ENCODE measurements at places on chromosomes 7 and 10.

DNA sequence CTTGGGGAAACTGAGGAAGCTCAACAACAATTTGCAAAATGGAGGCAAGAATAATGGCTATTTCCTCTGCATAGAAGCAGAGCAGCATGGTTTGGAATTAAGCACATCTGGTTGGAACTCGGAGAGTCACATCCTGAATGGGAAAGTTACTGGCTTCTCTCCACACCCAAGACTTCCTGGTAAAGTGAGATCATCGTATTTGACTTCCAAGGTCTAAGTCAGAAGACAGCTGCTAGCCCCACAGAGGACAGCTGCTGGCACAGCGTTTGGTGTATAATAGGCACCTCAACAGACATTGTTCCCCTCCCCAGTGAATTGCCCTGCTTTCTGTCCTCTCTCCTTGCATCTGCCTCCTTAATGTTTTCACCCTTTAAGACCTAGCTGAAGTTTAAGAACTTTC, 37.0 kb upstream of the NRF1 start:
- DNase-seq: no peak

DNA sequence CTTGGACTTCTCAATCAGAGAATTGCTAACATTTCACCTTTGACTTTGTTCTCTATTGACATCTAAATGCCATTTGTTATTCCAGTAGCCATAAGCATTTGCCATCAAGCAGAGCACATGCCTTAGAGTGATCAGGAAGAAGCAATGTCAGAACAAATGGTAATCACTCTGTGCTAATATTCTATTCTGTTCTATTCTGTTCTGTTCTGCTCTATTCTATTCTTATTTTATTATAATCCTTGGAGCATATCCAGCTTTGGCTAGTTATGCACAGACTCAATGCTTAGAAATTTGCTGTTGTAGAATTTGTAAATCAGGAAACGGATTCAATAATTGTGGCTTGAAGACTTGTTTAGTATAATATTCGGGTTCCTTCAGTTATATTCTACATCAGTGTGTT, 175.4 kb downstream of the EXOC4 start:
- DNase-seq: no peak

GRCh38 chr10:50362547-50363125, 111.3 kb upstream of the ASAH2 start:
- DNase-seq: peak; percentile 34

DNA sequence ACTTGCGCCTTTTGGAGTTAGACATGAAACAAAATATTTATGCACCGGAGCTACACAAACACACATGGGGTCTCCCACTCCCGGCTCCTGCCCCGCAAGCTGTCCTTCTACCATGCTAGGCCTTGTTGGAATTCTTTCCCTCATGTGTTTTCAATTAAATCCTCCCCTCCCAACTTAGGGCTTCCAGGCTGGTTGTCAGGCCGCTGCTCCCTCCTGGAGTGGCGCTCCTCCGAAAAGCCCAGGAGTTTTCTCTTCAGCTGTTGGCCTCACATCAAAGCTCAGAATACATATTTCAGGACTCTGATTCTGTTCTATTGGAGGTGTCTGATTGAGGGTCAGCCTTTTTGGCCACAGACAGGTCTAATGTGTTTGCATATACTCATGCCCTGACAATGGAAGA, 113.3 kb downstream of the FANK1 start:
- no peak for DNase-seq

GRCh38 chr7:81811956-81812865, 42.4 kb upstream of the HGF start:
- no peak for DNase-seq

- no peak for DNase-seq
These were observed 213.2 kb upstream of the MDFIC start for GRCh38 chr7:114708646-114709045.

DNA sequence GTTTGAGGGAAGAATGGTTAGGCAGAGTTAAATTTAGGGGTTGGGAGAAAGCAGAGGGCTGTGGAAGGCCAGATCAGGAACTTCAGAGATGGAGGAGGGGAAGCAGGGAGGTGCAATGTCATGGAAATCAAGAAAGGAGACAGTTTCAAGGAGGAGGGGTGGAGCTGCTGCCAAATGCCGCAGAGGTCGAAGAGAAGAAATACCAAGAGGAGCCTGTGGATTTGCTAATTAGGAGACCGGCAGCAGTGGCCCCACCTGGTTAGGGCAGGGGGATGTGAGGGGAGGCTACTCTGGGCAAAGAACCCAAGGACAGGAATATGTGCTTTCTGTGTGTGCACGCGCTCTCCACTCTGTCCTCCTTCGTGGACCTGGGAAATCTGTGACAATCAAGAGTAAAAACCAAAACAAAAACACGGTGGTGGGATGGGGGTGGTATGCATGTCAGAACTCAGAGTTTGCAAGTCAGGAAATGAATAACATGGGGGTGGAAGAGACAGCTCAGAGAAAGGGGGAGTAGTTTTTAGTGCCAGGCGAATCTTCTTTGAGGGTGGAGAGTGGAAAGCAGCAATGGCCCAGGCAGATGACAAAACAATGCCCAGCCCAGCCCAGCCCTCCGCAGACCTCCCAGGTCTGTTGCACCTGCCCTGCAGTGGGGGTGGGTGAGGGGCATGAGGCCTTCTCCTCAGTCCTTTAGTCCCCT, 102.9 kb upstream of the PAX2 start:
- no peak for DNase-seq

DNA sequence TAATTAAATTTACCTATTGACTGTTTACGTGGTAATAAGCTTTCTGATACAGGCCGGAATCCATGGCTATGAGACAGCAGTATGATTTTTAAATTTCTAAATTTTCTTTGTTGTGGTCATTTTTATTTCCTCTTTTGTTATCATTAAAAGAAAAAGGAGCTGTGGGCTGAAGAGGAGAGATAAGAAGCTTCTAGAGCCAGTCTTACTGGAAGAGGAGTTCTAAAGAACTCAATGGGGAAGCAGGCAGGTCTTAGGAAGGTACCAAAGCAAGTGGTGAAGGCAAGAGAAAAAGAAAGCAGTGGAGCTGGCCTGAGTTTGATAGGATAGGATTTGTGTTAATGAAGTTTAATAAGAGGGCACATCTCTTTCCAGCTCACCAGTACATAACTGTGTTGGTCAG, 1187.8 kb downstream of the CNTNAP2 start:
- no peak for DNase-seq

- no peak for DNase-seq
These were observed 521.7 kb upstream of the ANKRD30A start for GRCh38 chr10:36603688-36604087.

DNA sequence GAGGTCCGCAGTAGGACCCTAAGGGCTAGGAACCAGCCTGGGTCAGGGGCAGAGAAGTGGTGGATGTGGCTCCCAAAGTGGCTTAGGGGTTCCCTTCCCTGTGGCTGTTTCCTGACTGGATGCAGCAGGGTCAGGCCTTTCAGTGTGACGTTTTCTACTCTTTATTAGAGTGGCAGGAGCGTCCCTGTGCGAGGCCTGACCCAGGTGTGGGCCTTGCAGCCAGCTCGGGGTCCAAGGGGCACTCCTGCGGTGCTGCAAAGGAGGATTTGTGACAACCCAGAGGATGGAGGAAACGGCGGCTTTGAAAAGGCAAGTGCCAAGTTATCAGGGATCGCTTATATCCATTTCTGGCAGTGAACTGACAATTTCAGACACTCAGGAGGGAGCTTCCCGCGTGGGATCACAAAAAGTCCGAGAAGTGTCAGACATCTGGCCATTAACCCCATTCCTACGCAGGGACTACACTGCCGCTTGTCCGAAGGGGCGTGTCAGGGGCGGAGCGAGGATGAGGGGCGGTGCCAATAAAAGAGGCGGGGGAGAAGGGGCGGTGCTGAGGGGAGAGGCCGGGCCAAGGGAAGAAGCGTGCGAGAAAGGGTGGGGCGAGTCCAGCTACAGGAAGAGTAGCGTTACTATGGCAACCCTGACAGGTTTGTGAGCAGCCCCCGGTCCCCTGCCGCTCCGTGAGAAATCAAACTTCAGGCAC, 98.8 kb upstream of the ZNF722 start:
- DNase-seq: peak; percentile 89

- DNase-seq: no peak
These were observed 57.6 kb upstream of the AKR1E2 start for GRCh38 chr10:4768416-4768815.

DNA sequence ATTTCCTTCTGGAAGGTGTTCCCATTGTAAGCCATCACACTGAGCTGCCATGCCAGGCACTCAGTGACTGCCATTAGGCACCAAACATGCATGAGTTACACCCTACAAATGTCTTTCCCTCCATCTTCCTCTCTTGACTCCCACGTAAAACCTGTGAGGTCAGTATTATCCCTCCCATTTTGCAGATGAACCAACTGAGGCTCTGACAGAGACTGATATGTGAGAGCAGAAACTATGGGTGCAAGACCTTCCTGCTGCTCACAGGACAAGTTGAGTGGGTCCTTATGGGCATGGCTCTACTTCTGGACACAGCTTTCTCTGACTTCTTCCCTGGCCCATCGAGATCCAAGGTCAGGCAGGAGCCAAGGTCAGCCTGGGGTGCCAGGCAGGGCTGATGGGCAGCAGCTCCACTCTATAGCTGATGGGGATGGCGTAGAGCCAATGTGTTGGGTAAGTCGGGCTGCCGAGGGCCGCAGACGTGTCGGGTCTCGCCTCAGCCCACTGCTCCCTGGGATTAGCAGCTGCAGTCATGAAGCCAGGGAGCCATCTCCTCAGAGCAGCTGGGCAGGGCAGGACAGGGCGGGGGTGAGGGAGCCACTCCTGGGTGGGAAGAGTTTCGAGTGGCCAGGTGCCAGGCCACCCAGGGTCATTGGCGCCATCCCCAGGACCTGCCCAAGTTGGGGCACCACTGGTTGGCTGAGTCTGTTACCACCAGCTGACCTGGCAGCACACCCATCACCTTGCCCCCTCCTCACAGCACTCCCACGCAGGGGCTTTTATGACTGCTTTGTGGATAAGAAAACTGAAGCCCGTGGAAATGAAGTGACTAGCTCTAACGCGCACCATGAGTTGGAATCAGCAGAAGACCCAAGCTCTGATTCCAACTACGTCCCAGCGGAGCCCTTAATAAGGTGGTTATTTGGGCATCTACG, 117.8 kb upstream of the ZMIZ1 start:
- DNase-seq: no peak

DNA sequence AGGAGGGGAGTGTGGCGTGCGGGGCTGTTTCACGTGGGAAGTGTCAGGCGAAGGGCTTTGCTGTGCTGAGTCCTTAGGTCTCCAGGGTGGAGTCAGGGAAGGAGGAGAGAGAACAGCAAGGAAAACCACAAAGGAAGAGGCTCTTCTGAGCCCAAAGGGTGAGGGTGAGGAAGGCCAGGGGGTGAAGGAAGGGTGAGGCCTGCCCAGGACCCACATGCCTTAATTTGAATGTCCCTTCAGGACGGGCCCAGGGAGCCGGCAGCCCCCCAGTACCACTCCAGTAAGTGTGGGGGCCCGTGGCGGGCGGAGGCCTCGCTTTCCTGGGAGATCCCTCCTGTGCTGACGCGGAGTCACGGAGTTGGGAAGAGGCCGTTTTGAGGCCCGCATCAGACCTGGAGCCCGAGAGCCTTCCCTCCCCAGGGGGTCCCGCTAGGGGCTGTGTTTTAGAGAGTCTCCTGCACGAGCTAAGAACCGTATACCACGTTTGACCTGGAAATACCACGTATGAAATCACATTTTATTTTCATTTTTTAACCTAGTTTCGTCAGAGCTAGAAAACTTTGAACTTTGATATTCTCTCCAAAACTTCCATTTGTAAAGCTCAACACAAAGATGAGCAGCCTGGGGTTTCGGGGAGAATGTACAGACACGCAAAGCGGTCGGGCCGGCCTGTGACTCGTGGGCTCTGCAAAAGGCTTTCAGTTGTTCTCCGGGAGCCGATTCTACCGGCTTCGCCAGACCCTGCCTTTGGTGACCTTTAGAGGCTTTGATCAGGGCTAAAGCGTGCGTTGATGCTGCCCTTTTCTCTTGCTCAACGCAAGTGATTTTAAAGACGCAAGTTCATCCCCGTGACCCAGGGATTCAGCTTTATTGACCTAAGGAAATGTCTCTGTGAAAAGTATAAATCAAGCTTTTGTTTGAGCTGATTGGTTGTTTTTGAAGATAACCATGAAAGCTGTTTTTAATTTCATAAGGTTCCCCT, 23.6 kb upstream of the TTYH3 start:
- no peak for DNase-seq

- no peak for DNase-seq
These were observed 868 bp downstream of the MYO1G start for GRCh38 chr7:44977959-44978335.

DNA sequence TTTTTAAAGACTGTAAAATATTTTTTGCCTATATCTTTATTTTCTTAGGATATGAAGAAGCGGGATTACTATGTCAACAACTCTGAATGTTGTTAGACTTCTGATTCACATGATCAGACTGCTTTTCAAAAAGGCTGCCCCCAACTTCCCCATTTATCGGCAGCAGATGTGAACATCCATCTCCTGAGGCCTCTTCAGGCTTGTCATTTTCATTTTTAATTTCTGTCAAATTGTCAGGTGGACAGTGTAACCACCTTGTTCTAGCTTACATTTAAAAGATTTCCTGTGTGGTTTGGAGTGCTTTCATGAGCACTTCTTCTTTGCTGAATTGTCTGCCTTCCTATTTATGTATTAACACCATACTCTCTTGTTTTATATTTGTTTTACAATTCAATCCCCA, 78.8 kb upstream of the GSDME start:
- DNase-seq: peak; percentile 41

DNA sequence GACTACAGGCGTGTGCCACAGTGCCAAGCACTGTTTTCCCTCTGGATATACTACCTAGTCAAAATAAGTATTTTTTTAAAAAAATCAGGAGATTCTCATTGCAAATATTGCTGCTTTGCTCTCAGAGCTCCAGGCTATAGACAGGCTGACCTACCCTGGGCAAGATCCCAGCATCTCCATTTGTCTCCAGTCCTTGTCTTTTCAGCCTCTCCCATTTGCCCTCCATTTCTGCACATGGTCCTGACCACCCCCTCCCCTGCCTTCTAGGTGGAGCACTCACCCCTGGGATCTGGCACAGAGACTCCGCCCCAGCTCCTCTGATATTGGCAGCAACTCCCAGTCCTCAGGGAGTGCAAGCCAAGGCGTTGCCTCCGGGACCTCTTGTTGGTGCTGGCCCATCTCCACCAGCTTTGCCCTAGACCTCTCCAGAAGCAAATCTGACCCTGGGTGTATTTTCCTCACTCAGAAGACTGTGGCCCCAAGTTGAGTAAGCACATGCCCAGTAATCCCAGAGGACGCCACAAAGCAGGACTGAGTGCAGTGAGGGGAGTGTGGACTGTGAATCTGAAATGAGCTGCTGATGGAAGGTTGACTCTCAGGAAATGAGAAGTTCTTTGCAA, 120.6 kb downstream of the MTPAP start:
- no peak for DNase-seq

DNA sequence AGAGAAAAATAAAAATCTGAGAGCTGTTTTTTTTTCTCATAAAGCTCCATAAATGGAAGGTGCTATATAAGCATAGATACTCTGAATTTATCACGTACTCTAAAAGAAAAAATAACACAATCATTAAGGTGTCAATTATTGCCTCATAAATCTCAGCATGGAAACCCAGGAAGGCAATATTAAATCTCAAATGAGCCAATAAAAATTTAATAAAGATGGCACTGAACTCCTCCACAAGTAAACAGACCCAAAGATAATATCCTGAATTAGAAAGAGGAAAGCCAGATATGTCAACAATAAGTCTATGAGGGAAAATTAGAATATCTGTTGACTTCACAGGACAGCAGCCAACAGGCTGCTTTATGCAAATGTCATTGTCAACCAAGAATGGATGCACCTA, 66.5 kb downstream of the CDK6 start:
- no peak for DNase-seq

Measured in CD4-positive, alpha-beta T cell treated with Interleukin-1 beta for 1 hour (primary cell).